Activated CD4-positive, alpha-beta T cell treated with anti-CD3 and anti-CD28 coated beads for 1 hour (primary cell): ENCODE measurements at places on chromosomes 1 and 21.
A peak's percentile ranks its signal among the peaks of the same experiment; 100 is the strongest.

DNA sequence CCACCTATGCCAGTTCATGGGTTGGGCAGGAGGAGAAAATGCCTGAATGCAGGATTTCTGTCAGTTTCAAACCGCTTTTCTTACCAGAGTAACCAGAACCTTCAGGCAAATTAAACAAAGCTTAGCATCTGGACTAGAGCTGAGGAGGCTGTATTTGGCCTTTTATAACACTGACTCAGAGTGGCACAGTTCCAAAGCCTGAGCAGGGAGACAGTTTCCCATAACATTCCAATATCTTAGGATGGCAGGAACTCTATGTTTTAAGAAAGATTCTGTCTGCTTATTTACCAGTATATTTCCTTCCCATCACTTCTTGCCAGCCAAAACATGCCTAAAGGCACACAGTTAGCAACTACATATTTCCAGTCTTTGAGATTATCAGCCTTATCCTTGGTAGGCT, 46.8 kb downstream of the UBR4 start:
- no peak for DNase-seq

- no peak for DNase-seq
Measured at GRCh38 chr1:94607398-94607797, 65.8 kb upstream of the F3 start.

GRCh38 chr1:176241385-176242015, 34.4 kb upstream of the COP1 start:
- DNase-seq = no peak

DNA sequence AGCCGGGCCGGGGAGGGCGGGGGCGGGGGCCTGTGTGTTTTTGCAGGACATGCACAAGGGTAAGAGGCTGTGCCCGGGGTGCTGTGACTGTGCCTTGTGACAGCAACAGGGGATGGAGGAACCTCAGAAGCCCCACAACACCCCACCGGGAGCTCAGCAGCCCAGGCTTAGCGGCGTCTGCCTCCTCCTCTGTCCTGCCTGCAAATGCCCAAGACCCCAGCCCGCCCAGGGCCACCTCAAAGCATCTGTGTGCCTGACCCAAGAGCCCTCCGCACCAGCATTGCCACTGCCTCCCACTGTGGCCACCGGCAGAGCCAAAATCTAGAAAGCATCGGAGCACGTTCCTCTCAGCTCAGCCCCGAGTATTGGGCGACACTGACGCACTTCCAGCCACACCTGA, 2.7 kb upstream of the ACTRT2 start:
- DNase-seq = no peak

- DNase-seq = no peak
Measured at GRCh38 chr1:219266524-219266923, 92.8 kb downstream of the LYPLAL1 start.

DNA sequence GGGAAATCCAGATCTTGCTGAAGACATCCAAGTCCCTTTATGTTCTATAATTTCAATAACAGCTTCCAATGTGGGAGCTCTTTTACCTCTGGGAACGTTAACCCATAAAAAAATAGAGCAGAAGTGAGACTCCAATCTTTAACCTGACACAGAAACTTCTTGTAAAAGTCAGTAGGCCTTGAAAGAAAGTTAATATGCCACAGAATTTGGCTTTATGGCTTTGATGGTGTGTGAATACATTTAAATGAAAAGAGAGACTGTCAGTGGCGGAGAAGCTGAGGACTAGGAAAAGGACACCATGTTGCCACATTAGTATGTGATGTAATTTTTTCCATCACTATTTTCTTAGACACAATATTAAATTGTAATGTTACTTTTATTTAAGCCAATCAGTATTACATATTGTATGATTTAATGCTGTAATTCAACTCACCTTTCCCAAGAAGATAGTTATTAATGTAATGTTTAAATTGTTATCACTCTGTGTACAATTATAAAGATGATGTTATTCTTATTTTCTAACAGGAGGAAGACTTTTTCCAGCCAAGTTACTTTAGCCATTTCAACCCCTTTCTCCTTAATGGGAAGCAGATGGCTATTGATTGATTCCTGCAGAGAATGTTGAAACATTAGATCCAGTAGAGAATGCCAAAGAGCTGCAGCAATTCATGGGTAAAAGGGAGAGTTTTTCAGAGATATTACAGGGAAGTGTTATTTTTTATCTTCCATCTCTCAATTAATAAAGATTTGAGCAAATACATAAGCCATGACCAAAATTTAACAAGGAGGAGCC, 17.5 kb upstream of the CLDN8 start:
- DNase-seq = no peak

DNA sequence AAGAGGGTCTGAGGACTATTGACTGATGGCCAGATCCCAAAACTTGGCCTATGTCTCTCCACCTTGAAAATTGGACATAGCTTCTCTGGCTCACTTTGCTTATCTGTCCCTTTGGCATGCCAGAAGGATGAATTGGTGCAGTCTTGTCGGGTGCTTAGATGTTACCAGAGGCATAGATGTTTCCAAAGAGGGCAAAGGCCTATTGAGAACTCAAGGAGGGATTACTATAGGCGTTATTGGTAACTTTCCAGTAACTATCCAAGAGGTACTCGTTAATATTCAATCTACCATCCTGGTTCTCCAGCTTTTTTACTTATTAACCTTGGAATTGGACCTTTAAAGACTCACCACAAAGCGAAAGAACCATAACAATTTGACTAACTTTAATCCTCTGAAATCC, 368.3 kb upstream of the ESRRG start:
- no peak for DNase-seq

DNA sequence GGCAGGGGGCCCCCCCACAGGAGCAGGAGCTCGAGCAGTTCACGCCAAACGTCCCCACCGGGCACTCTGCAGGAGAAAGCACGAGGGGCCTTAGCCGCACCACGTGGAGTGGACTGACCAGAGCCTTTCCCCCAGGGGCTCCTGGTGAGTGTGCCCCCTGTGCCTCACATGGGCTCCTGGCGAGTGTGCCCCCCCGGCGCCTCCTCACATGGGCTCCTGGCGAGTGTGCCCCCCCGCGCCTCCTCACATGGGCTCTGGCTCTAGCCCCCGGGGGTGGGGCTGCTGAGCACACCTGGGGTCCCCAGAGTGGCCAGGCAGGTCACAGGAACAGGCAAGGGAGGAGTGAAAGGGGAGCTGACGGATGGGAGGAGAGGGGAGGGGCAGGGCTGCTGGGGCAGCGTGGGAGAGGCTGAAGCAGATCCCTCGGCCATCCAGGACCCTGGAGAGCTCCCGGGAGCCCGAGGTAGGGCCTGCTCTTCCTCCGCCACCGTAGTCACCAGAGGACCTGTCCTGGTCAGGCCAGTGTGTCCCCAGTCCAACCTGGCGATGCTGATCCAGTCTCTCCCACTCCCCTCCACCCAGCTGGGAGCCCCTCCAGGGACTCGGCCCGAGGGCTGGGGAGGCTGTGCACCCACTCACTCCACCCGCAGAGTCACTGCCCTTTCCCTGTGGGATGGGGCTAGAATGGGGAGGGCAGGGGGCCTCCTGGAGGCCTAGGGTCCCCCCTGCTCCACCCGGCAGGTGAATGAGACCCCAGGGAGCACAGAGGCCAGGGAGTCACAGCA, 47.6 kb downstream of the ARHGEF16 start:
- peak; percentile 18 for DNase-seq

DNA sequence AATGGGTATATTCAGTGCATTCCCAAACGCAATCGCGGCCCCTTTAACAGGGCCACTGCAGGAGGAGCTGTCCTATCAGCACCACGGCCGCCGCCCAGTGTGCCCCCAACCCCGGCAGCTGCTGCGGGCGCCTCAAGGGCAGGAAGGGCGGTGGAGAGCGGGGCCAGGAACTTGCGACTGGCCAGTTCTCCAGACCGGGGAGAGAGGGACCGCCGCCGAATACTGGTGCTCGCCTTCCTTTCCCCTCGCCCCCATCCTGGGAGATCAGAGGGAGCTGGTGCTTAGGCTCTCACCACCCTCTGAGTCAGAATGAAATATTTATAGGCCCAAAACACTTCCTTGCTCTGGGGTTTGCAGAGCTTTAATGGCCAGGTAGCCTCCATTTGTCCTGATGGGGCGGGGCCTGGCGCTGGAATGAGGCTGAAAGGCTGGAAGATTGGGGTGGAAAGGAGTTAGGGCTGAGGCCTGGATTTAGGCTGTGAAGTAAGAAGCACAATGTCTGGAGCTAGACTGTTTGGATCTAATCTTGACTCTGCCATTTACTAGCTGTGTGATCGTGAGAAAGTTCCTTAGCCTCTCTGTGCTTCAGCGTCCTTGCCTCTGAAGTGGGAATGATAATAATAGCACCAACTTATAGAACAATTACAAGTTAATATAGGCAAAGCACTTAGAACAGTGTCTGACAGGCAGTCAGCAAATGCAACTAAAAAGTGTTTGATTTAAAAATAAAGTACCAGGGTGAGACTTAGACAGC, 75.5 kb downstream of the NAV1 start:
- DNase-seq = no peak

DNA sequence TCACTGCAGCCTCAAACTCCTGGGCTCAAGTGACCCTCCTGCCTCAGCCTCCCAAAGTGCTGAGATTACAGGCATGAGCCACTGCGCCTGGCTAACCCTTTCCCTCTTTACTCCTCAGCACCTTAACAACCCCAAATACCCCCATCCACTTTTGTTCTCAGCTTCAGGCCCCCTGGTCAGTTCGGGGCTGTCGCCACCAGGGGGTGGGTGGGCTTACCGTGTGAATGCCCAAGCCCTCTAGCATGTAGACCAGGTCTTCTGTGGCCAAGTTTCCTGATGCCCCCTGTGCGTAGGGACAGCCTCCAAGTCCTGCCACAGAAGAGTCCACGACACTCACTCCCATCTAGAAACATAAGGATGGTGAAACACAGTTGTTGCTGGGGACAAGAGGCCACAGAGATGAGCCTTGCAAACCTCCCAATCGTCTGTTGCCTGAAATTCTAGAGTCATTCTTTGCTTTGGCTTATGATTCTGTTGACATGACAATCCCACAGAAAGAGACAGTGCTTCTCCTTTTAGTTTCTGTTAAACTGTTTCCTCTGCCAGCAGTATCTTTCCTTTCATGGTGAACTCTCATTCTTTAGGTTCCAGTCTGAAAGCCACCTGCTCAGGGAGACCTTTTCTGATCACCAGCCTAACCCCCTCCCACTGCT, 3.8 kb upstream of the GALE start:
- DNase-seq = no peak

- no peak for DNase-seq
Measured at GRCh38 chr1:52628614-52629324, 4.2 kb upstream of the SHISAL2A start.

DNA sequence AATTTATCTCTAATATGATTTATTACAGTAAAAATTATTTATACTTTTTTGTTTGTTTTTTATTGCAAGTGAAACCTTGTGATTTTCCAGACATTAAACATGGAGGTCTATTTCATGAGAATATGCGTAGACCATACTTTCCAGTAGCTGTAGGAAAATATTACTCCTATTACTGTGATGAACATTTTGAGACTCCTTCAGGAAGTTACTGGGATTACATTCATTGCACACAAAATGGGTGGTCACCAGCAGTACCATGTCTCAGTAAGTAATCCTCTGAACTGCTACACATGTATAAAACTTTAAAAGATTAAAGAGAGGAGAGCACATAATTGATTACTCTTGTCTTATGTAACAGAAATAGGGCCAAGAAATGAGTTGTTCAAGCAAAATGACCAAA, 4.5 kb downstream of the CFHR3 start:
- no peak for DNase-seq

- DNase-seq = no peak
Measured at GRCh38 chr1:40712405-40712944, 21.0 kb downstream of the NFYC start.

- DNase-seq = no peak
Measured at GRCh38 chr1:246597340-246597739, 31.1 kb downstream of the CNST start.

- DNase-seq = no peak
Measured at GRCh38 chr1:153921080-153921802, 1.5 kb downstream of the GATAD2B start.

DNA sequence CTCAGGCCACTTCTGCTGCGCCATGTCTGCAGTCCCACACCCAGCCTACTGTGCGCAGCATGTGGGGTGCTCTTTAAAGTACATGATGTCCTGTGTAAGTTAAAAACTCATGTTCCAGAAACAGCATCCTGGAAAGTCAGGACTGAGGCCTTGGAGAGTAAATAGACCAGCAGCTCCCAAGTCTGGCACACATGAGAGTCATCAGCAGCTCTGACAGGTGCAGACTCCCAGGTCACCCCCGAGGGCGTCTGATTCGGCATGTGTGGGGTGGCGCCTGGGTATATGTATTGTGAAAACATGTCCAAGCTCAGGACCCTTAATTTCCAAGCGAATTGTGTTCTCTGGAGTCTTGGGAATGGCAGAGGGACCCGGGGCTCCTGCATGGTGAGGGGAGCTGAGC, 120.1 kb upstream of the RUNX3 start:
- no peak for DNase-seq

DNA sequence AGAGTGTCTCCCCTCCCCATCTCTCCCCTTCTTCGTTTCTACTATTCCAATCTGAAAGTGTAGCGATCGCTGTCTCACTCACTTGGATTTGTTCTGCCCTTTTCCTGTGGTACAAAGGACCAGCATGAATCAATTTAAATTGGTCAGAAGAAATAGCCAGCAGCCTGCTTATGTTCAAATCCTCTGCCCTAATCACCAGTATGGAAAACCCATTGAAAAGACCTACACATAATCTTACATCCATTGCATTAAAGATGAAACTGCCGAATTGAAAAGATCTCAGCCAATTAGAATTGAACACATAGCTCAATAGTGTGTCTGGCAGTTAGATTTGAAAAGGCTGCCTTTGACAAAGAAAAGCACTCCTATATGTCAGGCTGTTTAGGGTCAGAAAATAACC, 122.6 kb downstream of the TNNI3K start:
- no peak for DNase-seq

DNA sequence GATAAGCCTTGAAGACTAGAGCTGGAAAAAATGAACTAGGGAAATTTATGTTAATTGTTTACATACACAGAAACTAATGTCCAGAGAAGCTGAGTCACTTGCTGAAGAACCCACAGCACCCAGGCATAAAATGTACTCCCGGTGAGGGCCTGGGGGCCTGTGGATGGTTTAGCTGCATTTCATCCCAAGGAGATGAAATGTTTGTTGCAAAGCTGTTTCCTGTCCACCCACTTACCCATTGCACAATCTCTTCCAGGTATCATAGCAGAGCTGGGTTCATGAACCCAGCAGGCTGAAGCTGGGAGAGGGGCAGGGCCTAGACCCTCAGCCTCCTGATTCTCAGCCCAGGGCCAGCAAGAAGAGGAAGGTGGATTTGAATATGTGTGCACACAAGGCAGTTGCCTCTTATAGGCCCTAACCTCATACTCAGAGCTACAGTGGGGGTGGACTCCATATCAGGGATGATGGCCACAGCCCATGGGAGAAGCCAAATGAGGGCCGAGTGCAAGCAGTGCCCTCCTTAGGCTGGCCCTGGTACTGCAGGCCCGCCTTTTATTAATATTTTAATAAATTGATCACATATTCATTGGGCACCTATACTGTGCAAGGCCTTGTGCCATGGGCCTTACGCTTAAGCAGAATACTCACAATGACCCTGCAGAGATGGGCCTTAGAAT, 110.8 kb downstream of the LACTBL1 start:
- no peak for DNase-seq
